ENCODE measurements at places on chromosomes 3 and 15.
A peak's percentile ranks its signal among the peaks of the same experiment; 100 is the strongest.

DNA sequence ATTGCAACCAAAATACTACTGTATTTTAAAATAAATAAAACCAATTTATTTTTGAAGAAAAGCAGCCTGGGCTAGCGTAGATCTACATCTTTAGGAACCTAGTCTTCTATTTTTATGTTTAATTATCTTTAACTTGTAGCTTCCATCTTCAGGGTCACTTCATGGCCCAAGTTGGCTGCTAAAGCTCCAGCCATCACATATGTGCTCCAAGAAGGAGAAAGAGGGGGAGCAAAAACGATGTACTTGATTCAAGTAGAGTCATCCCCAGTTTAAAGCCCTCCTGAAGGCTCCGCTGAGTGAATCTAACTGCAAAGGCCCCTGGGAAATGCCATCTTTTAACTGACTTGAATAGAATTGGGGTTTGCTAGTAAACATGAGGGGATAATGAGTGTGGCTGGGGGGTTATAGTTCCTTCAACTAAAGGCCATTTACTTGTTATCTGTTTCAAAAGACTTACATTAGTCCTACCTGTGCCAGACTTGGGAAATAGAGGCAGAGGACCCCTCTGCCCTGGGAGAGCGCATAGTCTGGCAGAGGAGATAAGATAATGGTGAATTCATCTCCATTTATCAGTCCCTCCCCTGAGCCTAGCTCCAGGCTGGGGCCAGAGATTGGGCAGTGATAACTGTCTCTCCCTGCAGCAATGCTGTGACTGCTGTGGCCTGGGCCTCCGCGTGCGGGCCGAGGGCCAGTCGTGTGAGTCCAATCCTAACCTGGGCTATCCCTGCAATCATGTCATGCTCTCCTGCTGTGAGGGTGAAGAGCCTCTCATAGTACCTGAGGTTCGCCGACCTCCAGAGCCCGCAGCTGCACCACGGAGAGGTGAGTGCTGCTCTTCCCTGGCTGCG lies 64.6 kb downstream of the FBLN2 start:
- DNase-seq: no peak

GRCh38 chr3:123447416-123447748 lies 1.5 kb downstream of the ADCY5 start:
- DNase-seq: no peak

DNA sequence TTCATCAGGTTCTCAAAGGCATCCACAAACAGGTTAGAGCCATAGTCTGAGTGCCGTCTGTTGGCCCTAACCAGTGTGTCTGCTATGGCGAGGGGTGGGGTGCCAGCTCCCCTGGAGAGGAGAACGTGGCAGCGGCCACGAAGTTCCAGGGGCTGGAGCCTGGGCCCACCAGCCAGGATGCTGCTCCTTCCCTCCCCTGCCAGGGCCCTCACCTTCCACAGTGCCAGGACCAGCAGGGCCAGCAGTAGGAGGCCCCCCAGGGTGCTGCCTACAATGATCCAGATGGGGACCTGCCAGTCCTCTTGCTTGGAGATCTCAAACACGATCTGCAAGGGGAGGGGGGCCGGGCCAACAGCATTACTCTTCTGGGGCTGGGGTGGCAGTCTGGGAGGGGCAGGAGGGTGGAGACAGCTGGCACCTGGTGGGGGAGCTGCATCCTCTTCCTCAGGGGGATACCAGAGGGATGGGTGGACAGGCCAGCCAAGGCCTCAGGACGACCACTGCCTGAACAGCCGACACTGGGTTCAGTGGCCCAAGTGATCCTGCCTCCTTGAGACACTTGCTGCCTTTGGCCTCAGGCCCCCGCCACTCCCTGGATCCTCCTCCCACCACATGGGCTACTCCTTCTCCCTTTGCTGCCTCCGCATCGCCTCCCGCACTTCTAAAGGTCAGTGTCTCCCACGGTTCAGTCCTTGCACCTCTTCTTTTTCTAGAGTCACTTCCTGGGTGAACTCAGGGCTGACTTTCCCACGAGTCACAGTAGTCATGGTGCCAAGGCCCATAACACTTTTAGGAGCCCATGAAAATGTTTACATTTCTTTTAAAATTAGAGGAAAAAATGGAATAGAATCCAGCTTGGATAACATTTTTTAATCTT lies 26.3 kb downstream of the FEM1B start:
- DNase-seq: no peak

GRCh38 chr15:57213862-57214261 lies 162.4 kb upstream of the CGNL1 start:
- DNase-seq: no peak

DNA sequence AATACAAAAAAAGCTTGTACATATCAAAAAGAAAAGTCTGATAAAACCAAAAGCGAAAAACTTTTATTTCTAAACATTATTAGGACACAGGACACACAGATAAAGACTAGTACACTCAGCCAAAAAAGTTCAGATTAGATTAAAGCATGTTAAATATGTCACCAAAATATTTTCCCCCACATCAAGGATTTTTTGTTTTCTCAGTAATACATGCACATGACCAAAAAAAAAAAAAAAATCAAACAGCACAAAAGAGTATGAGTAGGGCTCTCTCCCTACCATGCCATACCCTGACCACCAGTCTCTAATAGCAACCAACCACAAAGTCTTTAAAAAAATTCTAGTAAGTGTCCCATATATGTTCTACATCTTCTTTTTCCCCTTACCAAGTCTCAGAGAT lies 77.4 kb downstream of the LRRFIP2 start:
- no peak for DNase-seq

DNA sequence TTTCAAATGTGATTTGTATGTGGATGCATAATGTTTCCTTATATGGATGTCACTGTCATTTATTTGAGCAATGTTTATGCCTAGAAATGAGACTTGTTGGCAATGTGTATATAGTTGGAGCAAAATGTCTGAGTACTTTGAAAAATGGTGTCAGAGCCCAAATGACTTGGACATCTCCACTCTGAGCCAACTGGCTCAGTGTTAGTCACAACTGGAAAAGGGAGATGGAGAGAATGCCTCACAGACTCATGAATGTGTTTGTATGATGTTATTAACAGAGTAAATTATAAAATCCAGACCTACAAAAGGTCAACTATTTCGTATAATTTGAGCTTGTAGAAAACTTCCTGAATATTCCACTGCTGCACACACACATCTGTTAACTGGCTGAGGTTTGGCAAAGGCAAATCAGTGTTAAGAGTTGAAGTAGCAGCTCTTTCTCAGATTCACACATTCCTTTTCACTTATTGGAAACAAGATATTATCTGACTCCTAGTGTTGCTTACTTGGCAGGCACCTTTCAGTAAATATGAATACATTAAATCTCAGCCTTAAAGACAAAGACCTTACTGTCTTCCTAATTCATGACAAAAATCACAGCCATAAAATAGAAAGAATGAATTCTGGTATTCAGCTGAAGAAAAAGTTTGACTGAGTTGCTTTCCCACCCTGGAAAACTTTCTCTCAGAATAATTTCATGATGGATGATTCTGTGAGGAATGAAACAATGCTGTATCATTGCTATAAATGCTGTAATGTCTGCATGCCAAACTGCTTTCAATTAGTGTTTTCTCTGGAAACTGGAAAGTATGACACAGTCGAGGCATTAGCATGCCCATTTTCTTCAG lies 27.0 kb downstream of the ADIPOQ start:
- no peak for DNase-seq

DNA sequence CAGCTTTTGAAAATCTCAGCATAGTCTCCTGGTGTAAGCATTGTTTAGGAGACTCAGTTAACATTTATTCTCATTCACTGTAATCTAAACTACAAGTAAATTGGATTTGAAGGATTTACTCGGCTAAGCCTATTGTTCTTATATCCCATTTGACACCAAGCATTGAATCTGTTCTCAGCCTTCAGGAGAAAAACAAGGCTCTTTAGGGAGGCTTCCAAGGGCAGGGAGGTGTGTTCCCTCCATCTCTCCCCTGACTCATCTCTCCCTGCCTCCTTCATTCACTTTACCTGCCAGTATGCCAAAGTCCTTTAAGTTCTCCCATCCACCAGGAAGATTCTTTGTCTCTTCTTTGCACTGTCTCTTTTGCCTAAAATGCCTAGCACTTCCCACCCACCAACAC lies 347.8 kb downstream of the MFSD1 start:
- no peak for DNase-seq

DNA sequence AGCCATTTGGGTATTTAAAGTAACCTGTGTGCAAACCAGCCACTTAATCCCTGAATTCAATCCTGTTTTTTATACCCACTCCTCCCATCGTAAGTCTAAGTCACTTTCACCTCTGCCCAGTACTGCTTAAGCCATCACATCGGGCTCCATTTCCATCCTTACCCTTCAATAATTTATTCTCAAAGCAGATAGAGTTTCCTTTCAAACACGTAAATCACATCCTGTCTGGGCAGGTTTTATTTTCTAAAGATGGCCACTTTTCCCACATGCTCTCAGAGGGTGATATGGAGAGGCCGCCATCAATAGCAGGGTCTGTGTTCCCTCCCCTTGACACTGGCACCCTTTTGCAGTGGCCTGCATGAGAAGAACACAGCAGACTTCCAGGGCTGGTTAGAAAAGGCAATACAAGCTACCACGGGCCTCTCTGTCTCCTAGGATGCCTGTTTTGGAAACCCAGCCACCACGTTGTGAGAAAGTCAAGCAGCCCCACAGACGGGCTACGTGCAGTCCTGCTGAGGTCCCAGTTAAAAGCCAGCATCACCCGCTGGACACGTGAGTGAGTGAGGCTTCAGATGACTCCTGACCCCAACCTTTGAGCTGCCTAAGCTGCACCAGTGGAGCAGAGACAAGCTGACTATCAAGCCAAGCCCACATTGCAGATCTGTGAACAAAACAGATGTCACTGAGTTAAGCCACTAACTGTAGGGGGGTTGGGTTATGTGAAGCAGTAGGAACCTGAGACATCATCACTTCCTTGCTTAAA lies 241.8 kb upstream of the SLCO3A1 start:
- no peak for DNase-seq

DNA sequence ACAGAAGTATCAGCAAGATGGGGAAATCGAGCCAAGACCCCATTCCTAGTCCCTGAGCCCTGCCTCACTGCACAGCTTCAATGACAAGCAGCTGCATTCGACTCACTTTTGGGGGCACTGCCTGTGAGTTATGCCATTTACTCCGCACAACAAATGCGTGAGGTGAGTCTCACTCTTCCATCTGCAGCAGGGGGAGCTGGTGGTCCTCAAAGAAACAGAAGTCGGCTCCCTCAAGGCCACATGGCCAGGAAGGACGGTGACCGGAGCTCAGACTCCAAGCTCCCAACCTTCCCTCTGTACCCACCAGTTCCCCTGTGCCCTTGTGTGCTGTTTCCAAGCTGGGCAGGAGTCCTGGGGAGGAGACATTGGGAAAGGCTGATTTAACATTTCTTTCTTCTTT lies 127.7 kb upstream of the IQSEC1 start:
- DNase-seq: no peak

DNA sequence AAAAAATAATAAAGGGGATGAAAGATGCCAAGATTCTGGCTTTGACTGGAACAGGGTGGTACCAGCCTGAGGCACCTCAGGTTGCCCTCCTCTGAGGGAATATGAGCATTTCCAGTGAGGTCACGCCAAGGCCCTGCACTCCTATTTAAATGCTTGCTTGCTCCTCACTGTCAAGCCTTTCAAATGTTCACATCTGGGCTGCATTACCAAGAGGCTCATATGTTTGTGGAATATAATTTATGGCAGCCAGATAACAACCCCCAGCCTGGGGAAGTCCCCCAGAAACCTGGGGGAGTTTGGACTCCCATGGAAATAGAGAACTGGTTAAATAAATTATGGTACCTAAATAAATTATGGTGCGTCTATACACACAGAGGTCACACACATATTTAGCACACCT lies 88.4 kb downstream of the FRMD4B start:
- DNase-seq: no peak

- no peak for DNase-seq
Observed at GRCh38 chr3:31379598-31379997, 153.1 kb upstream of the STT3B start.

DNA sequence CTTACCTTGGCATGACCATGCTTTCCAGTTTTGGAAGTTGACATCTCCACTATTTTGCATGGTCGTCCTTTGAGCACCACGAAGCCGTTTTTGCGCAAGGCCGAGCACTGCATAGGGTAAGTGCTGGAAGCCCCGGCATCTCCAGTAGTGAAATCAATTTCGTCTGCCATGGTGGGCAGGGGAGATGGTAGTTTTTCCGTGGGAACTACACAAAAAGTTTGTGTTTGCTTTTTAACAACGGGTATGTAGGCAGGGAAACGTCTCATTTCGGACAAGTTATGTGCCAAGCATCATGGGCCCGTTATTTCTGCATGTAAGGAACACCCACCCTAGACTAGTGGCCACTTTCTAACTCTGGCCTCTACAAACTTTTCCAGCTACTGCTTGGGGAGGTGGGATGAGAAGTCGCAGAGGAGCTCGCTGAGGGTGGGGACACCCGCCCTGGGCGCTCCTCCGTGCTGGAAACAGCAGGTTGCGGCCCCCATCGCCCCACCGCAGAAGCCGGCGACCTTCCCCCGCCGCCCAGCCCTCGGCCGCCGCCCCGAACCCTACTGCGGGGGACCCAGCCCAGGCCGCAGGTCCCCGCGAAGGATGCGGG lies 701 bp downstream of the EIF5A2 start:
- no peak for DNase-seq

- DNase-seq: no peak
Observed at GRCh38 chr3:185316740-185317412, 46.1 kb upstream of the MAP3K13 start.

GRCh38 chr3:187782006-187782405 lies 36.7 kb upstream of the BCL6 start:
- DNase-seq: no peak

GRCh38 chr15:35393398-35393797 lies 152.6 kb downstream of the DPH6 start:
- no peak for DNase-seq

GRCh38 chr3:3160826-3161225 lies 18.7 kb downstream of the CRBN start:
- no peak for DNase-seq

GRCh38 chr3:172622916-172623700 lies 87.8 kb downstream of the NCEH1 start:
- peak; percentile 9 for DNase-seq

DNA sequence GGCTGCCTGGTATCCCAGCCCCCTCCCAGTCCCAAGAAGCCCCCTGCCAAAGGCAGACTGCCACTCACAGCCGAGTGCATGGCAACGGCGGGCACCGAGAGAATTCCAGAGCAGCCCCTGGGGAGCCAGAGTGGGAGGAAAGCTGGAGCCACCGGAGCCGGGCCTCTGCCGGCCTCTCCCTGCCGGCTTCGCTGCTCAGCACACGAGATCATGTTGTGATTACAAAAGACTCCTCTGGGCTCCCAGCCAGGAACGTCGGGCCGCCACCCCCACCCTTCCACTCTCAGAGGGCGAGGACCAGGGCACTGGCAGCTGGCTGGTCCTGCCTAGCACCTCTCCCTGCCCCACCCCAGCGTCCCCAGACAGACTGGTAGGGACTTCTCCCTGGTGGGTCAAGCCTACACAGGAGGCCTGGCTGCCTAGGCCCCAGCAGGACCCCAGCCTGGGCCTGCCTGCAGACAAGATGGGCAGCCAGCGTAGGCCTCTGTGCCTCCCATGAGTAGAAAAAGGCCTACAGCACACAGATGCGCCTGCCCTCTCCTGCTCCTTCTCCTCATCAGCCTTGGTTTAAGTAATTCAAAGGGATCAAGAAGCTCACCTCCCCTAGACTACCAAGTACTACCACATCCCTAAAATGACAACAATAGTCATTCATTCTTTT lies at the start of gene CCDC9B:
CCDC9B (minus strand) TSS at position 200 of the 661 bp plus-strand sequence; CDS start at position 80, 120 bp downstream.
- no peak for DNase-seq

- no peak for DNase-seq
Observed at GRCh38 chr3:23785882-23786281, 19.9 kb upstream of the UBE2E1 start.
